ENCODE measurements at places on chromosomes 6 and 20.

DNA sequence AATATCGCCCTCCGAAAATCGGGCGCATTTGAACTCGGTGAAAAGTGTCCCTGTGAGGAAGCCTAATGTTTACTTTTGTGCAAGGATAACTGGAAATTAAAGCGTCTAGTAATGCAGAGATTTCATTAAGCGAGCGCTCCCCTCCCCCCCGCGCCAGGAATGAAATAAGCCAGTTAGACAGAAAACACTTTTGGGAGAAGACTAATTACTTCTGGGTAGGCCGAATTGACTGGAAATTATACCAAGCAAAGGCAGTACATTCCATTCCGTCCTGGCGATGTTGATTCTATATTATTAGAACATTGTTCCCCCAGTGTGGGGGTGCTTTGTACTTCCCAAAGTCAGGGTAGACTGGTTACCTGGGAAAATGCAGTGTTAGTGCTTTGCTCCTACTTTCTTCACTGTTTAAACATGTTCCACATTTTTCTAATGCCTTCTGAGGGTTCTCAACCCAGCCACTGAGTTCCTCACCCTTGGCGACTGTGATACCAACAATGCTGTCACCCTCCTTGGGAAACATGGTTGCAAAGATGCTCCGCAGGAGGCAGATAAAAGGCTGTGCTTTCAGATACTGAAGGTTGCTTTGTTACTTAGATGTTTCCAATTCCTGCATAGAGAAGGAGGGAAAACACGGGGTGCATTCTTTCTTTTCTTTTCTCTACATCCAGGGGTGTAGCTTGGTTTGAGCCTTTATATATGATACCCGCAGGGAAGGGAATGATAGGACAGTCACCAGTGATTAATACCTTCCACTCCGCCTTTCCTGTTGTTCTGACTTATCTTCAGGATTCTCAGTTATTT, 2.6 kb downstream of the GJA1 start:
- no peak for DNase-seq

- DNase-seq: no peak
Observed at GRCh38 chr6:127146932-127147331, 28.5 kb downstream of the RSPO3 start.

GRCh38 chr6:12957321-12958051, 240.9 kb downstream of the PHACTR1 start:
- no peak for DNase-seq

DNA sequence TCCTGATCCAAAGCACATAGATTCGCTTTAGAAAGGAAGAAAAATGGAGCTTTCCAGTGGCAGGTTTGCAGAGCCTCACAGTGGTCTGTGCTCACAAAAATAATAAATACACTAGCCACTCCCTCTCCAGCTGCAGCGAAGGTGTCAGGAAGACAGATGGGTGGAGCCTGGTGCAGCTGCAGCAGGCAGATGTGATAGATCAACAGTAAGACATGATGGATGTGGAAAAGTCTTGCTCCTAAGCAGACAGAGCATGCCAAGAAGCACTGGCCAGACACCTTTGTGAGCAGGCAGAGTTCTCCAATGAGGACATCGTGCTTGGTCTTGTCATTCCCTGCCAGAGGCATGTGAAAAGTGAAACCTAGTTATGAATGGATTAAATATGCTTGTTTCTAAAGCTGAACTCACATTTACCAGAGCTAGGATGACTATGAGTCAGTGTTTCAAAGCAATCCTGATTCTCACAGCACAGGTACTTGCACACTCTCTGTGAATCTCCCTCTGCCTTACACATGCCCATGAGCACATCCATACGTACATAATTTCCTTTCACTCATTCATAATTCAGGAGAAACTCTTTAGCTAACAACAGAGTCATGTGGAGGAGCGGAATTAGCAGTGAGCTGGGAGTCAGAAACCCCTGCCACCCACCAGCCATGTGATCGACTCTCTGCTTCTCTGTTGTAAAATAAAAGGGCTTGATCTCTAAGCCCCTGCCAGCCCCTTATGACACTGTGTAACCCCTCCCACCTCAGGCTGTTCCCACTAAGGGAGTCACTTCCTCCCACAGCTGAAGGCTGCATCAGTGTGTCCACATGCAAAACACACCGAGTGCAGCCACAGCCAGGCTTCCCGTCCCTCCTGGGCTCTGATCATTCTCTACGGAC, 111.2 kb downstream of the SCML4 start:
- DNase-seq: no peak

DNA sequence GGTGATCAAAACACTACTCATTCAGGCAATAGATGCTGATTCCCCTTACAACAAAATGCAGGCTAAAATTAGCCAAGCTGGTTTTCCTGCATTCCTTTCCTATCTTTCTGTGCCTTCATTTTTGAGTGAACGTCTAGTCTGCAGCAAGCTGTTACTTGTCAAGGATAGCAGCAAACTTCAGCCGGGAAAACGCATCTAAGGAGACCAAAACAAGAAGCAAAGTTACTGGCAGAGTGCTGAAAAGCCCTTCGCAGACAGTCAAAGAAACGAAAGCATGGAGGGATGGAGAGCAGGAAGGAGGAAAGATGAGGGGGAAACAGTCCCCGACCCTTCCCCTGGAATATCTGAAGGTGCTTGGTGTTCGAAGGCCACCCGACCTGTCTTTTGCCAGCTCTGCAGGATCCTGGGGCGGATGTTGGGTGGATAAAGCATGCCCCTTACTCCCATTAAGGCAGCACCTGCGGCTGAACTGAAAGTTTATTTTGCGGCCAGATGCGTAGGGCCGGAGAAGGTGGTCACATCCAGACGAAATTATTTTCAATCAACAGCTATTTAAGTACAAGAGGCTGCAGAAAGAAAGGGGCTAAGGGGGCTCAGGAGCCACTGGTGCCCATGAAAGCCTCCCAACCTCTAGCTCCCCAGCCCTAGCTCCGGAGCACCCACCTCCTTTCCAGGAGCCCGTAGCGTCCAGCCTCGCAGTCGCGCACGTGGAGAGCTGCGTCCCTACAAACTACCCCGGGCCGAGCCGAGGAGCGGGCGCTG, 538 bp downstream of the FERMT1 start:
- no peak for DNase-seq

DNA sequence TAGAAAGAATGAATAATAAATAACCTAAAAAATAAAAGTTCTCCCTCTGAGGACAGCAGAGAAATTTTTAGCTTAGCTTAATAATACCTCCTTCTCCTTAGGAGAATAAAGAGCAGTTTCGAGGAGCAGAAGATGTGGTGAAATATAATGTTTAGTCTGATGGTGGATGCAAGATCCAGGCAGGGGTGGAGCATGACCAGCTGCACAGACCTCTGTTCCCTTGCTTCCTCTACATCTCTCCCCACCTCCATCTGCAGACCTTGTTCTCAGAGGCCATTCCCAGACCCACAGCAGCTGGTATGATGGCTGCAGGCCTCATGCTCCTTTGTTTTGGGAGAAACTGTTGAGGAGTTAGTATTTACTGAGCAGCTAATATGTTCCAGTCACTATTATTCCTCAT, 1.5 kb downstream of the BTN3A2 start:
- no peak for DNase-seq

GRCh38 chr20:50909413-50909812, 21.8 kb downstream of the ADNP start:
- no peak for DNase-seq

DNA sequence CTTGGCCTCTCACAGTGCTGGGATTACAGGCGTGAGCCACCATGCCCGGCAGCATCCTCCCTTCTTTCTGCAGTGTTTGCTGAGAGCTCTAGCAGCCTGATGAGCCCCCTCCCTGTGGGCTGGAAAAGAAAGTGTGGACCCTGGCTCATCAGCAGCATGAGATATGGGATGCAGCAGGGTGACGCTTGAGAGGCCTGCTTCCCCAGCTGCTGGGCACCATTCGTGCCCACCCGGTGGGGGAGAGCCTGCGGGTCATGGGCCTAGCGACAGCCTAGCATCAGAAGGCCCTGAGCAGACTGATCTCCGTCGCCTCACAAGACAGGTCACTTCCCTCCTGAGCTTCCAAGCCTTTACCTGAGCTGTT, 16.0 kb upstream of the CCDC167 start:
- DNase-seq: no peak

- DNase-seq: no peak
Observed at GRCh38 chr6:159100395-159101182, 55.8 kb upstream of the TAGAP start.

- DNase-seq: no peak
Observed at GRCh38 chr6:43980004-43980795, 147.1 kb downstream of the MRPL14 start.

DNA sequence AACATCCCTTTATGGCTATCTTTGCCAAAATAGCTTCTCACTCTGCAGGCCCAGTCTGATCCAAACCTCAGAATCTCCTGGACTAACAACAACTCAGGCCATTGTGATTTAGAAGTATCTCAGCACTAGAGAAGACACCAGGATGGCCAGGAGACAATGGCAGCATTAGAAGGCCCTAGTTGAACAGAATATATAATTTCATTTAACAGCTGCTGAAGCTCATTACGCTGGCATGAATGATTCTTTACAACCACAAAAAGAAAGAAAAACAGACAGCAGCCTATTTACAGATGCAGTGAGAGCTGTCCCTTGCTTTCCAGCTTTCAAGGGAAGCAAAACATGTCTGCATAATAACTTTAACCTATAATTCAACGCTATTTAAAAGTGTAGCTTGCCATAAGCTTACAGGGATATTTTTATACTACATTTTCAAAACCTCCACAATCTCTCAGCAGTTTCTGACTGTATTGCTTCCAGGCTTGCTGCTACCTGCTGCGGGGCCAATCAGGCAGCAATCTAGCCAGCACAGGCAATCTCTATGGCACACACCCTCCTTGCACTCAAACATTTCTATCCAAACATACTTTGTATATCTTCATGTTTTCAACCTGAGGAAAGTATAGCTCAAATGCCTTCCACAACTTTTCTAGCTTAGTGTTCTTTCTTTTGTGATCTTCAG, 107.3 kb downstream of the OGFRL1 start:
- no peak for DNase-seq

GRCh38 chr6:144086959-144087358, 8.4 kb downstream of the SF3B5 start:
- DNase-seq: no peak

DNA sequence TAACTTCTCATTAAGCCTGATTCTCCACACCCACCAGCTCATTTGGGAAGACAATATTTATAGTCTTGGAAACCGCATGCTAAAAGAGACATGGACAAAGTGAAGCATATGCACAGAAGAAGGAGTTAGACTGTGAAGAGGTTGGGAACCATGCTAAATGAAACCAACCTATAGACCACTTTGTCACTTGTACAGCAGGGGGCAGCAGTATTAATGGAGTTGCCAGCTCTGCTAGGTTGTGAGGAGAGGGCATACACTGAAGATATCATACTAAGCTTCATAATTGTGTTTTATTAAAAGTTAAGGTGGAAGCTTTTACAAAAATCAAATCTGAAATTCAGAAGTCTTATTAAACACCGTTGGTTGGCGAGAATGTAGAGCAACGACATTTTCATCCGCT, 38.3 kb upstream of the HMGCLL1 start:
- DNase-seq: no peak

DNA sequence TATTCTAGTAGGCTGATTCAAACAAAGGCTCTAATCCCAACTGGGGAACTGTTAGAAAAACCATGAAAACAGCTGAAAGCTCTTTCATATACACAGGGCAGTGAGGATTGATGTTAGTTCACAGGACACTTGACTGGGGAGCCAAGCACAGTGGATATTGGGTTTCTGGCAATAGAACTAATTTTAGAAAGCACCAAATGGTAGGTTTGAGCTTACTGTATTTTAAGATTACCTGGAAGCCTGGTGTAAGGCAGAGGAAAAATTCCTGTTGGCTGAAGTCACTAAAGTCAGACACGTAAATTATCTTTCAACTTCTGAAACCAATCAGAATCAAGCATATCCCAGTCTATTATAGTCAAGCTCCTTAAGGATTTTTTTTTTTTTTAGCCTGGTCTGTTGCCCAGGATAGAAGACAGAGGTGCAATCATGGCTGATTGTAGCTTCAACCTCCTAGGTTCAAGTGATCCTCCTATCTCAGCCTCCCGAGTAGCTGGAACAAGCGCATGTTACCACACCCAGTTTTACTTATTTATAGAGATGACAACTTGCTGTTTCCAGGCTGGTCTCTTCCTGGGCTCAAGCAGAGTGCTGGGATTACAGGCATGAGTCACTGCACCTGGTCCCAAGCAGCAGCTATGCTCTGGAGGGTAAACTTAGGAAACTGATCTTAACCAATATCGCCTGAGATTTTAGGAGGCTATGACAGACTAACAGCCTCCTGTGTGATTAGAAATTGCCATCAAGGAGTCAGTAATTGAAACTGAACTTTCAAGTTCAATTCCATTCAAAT, 32.5 kb upstream of the SYNCRIP start:
- DNase-seq: no peak

- no peak for DNase-seq
Observed at GRCh38 chr6:42774201-42774600, 7.7 kb upstream of the BICRAL start.

DNA sequence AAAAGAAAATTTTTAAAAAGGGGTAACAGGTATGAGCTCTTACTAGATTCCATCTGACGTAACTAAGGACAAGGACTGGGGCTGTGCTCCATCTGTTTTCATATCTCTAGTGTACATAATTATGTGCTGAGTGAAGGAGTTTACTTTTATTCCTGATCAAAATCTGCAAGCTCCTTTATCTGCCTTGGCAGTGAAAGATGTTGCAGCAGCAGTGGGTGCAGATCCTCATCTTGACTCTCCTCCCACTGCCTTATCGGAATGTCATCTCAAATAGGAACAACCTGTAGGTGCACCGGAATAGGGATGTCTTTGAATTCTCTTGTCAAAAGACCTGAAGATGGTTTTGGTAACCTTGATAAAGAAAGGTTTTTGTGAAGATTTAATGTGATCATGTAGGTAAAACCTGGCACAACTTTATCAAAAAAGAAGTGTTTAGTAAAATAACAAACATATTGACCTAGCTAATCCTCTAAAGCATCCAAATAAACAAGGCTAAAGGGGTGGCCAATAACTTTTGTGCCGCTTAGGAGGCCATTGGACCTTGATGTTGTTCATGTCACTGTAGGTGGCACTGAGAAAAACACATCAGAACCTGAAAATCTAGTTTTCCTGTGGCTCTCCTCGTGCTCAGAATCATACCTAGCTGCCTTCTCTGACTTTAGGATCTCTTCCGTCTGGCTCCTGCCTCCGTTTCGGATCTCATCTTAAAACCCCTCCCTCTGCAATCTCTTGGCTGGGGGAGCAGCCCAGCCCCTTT, 19.0 kb upstream of the SLC16A10 start:
- DNase-seq: no peak

DNA sequence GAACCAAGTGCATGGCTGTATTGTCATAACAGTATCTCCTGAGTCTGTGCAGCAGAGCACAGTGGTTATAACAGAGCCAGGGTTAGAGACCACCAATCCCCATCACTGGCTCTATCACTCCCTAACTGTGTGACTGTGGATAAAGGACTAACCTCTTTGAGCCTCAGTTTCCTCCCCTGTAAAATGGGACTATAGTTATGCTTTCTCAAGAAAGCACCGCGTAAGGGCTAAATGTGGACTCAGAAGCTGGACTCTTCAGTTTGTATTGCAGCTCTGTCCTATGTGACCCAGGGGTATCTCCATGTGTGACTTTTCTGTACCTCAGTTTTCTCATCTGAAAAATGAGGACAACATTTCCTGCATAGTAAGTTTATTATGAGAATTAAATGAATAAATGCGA, 59.9 kb downstream of the TRAM2 start:
- no peak for DNase-seq
